ENCODE measurements at places on chromosomes 12 and 14. TPM values are rescaled to one million over a fixed set of nuclear protein-coding genes. Genes with fewer than 3 reads are reported as not detected.
A peak's percentile ranks its signal among the peaks of the same experiment; 100 is the strongest.

Gene OR4N5
- total RNA-seq = not detected

Gene ERBB3
- 0.27 TPM for total RNA-seq

GRCh38 chr12:25960143-25960542 is 1.7 kb downstream of the RASSF8 start:
- peak; percentile 57 for DNase-seq

Gene EPS8
- total RNA-seq = 2.2 TPM

DNA sequence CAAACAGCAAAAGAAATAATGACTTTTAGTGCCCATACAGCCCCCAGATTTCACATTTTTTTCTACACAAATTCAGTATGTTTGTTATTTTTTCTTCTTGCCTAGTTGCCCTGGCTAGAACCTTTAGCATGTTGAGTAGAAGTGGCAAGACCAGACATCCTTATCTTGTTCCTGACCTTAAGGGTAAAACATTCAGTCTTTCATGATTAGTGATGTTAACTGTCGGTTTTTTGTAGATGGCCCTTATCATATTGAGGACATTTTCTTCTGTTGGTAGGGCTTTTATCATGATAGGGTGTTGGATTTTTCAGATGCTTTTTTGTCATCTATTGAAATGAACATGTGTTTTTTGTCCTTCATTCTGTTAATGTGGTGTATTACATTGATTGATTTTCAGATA is 17.1 kb downstream of the IRAK3 start:
- no peak for DNase-seq

GRCh38 chr14:52607061-52607460 is 54.4 kb downstream of the GPR137C start:
- no peak for DNase-seq

DNA sequence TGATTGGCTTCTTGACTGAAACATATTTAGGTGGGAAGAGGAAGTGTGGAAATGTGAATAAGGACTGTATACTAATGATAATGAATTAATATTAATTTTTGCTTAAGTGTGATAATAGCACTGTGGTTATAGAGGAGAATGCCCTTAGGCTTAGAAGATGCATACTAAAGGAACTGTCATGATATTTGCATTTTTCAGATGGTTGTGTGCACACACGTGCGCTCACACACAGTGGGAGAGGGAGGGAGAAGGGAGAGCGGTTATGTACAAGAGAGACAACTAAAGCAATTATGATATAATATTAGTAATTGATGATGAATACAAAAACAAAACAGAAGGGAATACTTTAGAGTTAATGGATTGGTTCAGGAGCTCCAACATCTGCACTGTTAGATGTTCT is 54.2 kb downstream of the RCOR1 start:
- DNase-seq = no peak

Gene TAS2R20
- total RNA-seq = 2.4 TPM

GRCh38 chr12:65182012-65182739 is 12.8 kb downstream of the LEMD3 start:
- DNase-seq = no peak
